Stimulated activated CD4-positive, alpha-beta T cell treated with anti-CD3 and anti-CD28 coated beads, Interleukin-4, amount 100 ng/mL, for 1 hour (primary cell): ENCODE measurements at places on chromosomes 6 and 20.
A peak's percentile ranks its signal among the peaks of the same experiment; 100 is the strongest.

- DNase-seq, result no peak
Measured at GRCh38 chr6:11343963-11344723, 111.7 kb upstream of the NEDD9 start.

GRCh38 chr20:3382836-3383235, 24.6 kb downstream of the DNAAF9 start:
- DNase-seq, result no peak

GRCh38 chr6:152648105-152648504, 10.9 kb upstream of the SYNE1 start:
- DNase-seq, result no peak

GRCh38 chr6:24924580-24925356, 11.0 kb downstream of the RIPOR2 start:
- no peak for DNase-seq

- DNase-seq, result no peak
Measured at GRCh38 chr6:169791721-169792131, 40.3 kb downstream of the ERMARD start.

DNA sequence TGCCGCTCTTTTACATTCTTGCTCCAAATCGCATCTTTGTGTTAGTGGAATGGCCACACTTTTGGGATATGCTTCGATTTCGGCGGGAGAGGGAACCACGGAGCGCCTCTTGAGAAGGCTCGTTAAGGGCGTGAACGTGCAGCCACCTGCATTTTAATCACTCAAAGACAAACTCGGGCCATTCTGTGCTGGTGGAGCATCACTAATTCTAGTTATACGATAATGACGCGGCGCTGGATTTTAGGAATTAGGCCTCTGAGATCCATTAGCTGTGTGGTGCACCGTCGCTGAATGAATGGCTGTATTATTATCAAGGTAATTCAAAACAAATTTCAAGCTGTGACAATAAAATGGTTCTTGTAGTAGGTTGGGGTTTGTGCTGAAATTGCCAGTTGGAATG, 305.6 kb downstream of the CDH4 start:
- DNase-seq, result no peak

DNA sequence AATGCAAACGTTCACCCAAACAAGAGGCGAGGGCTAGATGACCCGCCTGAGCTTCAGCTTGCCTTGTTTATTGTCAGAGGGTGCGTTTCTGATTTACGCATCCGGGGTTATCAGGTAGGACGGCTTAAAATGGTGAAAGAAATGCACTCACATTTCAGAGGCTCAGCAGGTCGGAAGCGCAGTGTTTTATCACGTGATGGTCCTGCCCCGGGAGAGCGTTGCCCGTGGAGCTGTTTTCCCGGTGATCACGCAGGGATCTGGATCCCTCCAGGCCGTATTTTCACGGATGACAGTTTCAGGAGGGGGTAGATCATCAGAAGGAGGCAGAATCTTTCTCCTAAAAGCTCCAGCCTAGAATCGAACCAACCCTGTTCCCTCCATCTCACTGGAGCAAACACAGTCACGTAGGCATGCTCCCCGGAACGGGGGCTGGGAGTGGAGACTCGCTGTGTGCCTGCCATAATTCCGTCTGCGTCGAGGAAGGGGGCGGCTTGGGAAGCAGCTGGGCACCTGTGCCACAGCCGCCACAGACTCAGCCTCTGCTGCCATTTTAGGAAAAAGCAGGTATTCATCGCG, 121.7 kb downstream of the SMOC2 start:
- no peak for DNase-seq

- DNase-seq, result peak; percentile 24
Measured at GRCh38 chr6:28251661-28252008, 434 bp downstream of the ZKSCAN4 start.

GRCh38 chr6:157708933-157709332, 114.1 kb upstream of the SNX9 start:
- no peak for DNase-seq

- no peak for DNase-seq
Measured at GRCh38 chr20:21820045-21820444, 114.6 kb downstream of the PAX1 start.

GRCh38 chr6:20238688-20239587, 26.7 kb upstream of the MBOAT1 start:
- no peak for DNase-seq

DNA sequence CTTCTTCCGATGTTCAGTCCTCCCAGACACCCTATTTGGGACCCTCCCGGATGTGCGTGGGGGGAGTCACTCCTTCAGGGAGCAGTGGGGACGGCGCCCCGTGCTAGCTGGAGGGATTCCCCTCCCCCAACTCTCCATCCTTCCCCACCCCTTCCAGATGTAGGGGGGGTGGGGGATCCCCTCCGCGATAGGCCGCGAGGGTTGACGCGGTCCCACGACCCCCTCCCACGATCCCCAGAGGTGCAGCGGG, 548 bp downstream of the GNL1 start:
- DNase-seq, result no peak

DNA sequence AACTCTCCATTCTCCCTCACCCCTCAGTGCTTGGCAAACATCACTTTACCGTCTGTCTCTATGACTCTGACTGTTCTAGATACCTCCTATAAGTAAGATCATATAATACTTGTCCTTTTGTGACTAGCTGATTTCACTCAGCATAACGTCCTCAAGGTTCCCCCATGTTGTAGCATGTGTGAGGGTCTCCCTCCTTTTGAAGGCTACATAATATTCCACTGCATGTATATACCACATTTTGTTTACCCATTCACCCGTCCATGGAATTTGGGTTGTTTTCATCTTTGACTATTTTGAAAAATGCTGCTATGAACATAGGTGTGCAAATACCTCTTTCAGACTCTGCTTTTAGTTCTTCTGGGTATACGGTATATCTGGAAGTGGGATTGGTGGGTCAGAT, 28.3 kb downstream of the CTCFL start:
- no peak for DNase-seq

DNA sequence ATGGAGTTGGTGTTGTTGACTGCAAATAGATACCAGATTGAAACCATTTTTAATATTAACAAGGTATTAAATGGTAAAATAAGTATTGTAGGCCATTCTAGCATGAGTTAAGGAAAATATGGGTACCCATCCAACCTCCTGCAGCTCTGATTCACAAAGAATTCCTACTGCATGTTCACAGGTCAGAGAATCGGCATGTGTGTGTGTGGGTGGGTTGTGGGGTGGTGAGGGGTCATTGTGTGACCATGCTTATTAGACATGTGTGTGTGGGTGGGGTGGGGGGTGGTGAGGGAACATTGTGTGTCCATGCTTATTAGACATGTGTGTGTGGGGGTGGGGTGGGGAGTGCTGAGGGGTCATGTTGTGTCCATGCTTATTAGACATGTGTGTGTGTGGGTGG, 3.2 kb downstream of the IYD start:
- no peak for DNase-seq

GRCh38 chr6:155628306-155628705, 172.7 kb upstream of the NOX3 start:
- DNase-seq, result peak; percentile 35

GRCh38 chr20:16445482-16445881, 127.8 kb downstream of the KIF16B start:
- no peak for DNase-seq

GRCh38 chr20:21289651-21290050, 13.5 kb upstream of the XRN2 start:
- no peak for DNase-seq

- DNase-seq, result no peak
Measured at GRCh38 chr6:113352029-113352801, 504.9 kb upstream of the MARCKS start.

DNA sequence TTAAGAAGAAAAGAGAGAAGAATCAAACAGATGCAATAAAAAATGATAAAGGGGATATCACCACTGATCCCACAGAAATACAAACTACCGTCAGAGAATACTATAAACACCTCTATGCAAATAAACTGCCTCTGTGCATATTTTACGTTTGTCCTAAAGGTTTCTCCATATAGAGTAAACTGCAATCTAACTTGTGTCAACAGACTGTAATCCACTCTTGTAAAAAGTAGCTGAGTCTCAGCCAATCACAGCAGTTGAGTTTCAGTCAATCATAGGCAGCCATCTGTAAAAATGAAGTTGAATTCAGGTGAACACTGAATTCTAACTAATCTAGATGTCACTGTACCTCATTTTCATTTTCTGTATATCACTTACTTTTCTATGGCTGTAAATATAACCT, 112.2 kb upstream of the SYNCRIP start:
- no peak for DNase-seq

- DNase-seq, result peak; percentile 25
Measured at GRCh38 chr20:19995220-19995863, 21.8 kb upstream of the NAA20 start.

GRCh38 chr6:114058435-114058834, 87.5 kb upstream of the HDAC2 start:
- no peak for DNase-seq

- no peak for DNase-seq
Measured at GRCh38 chr20:43669332-43669731, 2.4 kb downstream of the MYBL2 start.

DNA sequence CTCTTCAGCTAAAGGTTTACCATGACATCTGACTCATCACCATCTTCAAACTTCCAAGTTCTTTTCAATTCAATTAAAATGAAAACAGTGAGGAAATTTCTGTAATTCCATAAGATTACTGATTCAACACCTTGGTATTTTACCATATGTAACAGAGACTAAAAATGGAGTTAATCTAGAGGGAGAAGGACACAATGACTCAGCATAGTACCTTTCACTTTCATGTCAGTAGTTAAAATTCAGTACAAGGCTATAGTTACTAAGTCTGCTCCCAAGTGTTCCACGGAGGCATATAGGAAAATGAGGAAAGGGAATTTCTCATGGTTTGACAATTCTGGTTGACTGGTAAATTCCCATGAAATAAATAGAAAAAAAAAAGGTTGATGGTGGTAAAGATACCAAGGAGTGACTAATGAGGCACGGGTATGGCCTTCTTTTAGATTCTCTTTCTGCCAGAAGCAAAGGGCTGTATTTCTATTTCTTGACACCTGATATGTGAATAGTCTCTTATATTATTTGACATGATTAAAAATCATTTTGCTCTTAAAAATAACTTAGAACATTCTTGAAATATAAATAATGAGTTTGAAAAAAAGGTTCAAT, 526.7 kb upstream of the ADGRB3 start:
- DNase-seq, result no peak

GRCh38 chr6:105804424-105804823, 281.7 kb upstream of the PRDM1 start:
- DNase-seq, result no peak

- no peak for DNase-seq
Measured at GRCh38 chr6:25601800-25602673, 50.0 kb upstream of the SCGN start.

- no peak for DNase-seq
Measured at GRCh38 chr20:33676652-33677645, 2.7 kb upstream of the NECAB3 start.

DNA sequence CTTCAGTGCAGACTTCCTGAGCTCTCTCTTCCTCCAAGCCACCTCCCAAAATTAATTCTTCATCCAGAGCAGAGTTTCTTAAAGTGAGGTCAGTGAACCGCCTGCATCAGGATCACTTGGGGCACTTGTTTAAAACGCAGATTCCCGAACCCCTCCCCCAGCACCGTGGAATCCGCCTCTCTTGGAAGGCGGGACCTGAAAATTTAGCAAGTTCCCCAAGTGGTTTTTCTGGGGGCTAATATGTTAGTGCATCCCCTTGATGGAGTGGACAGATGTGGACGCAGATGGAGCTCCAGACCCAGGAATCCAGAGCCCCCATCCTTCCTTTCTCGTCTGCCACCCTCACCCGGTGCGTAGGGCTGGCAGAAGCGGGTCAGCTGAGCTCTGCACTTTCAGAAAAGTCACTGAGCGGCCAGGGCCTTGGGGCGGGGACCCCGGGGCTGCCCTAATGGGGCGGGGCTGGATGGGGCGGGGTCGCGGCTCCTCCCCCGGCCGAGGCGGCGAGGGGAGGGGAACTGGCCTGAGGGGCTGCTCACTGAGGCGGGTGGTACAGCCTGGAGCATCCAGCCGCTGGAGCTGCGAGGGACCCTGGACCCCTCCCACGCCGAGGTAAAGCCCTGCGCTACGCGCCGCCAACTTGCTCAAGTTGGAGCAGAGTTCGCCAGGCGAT, at the start of the genes DEFB124 and REM1:
TSS of gene DEFB124 (minus strand) at position 370 of the 670 bp plus-strand sequence. CDS start 2,114 bp downstream, outside the sequence.
TSS of gene REM1 (plus strand) at position 531 of the 670 bp plus-strand sequence. CDS start 1,158 bp downstream, outside the sequence.
- no peak for DNase-seq

DNA sequence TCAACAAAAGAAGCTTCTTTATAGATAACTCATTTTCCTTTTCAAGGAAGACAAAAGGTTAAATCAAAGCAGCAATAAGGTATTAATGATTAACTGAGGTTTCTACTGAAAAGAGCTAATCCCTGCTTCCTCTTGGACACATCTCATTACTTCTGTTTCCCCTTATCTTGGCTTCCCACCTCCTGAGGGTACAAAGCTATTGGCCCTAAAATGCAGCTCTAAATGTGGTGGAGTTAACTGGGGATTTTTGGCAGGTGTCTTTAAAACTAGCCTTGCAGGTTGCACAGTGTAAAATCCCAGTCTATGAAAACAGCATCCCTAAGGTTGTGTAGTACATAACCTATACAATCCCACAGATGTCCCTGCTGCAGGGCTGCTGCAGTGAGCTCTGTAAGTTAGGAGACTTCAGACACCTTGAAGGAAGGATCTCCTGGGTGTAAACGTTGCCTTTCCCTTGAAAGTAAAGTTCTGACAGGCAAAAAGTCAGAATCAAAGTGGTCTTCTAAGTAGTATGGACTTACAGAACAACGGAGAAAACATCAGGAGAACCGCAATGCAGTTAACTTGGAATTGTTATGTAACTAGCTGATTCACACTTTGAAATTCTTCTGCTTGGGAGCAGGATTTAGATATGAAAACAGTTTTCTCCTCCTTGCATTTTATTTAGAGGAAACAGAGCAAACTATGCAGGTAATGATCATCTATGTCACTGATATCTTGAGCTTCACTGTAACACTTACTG, 71.7 kb upstream of the TRAF3IP2 start:
- no peak for DNase-seq
